SJSA1 (cell line): ENCODE measurements at places on chromosomes 7 and 10. TPM values are rescaled to one million over a fixed set of nuclear protein-coding genes. Genes with fewer than 3 reads are reported as not detected.

- H3K27ac ChIP-seq: no peak overlapping the region
- H3K27me3 ChIP-seq: no peaks in the 10 kb centered on the region
- no peaks in the 10 kb centered on the region for H3K36me3 ChIP-seq
- H3K4me1 ChIP-seq: no peaks in the 10 kb centered on the region
- no peak overlapping the region for H3K4me3 ChIP-seq
Observed at GRCh38 chr10:11197266-11197712, 179.6 kb downstream of the CELF2 start.

The ANKRD30A gene
- not detected in 2 replicates for total RNA-seq

The ACSL5 gene
- 1.1 and 3.2 TPM in 2 replicates for total RNA-seq

The PDK4 gene
- not detected in 2 replicates for total RNA-seq
